ENCODE measurements at places on chromosomes 13 and 19.

DNA sequence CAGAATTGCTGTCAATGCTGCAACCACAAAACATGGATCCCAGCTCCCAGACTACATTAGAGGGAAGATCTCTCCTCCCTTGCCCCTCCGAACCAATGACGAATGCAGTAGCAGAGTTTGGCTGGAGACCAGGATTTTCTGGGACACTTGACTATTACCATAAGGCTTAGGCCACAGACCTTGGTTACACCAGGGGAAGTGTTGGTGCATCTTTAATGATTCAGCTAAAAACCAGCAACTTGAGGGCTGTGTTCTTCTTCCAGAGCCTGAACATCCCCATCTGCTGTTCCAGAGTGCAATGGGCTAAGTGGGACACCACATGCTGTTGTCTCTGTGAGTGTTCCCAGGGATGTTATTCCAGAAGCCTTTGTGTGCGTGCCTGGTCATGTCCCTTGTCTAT lies 528.2 kb downstream of the LMO7 start:
- DNase-seq, result no peak

DNA sequence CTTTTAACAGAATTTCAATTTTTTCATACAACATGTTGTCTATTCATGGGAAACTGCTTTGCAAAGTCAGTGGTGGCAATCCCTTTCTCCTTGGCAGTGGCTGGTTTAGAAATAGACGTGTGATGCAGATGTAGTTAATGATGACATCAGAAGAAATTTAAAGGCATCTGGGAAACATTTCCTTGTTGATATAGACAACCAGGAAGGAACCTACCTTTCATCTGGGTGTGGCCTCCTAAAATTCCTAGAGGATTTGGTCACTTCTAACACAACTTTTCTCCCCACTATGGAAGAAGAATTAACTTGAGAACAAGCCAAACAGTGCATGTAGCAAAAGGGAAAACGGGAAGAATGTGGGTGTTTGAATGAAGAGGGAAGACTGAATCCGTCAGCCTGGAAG lies 102.8 kb downstream of the EFNB2 start:
- DNase-seq, result no peak

DNA sequence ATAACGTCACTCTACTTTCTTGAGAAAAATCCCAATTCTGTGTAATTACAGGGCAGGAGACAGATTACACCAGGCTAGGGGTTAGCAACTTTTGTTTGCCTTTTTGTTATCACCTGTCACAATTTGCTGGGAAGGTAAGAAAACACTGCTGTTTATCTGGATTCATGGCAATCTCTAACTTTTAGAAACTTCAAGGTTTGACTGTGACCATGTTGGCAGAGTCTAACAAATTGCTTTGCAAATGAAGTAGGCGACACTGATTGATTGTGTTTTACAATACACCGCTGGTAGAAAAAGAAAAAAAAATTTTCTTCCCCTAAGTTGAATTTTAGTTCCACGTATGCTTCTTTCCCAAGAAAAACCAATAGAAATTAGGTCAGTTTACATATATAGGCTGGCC lies 10.4 kb upstream of the PDX1 start:
- DNase-seq, result no peak

- no peak for DNase-seq
Measured at GRCh38 chr13:72728290-72728605, 525 bp downstream of the BORA start.

GRCh38 chr13:91397595-91397994 lies 826 bp upstream of the GPC5 start:
- DNase-seq, result no peak

GRCh38 chr19:48858984-48859710 lies 9.3 kb downstream of the PLEKHA4 start:
- peak; percentile 79 for DNase-seq

- DNase-seq, result no peak
Measured at GRCh38 chr13:21218351-21219035, 42.0 kb downstream of the MRPL57 start.

- DNase-seq, result no peak
Measured at GRCh38 chr13:95516021-95516420, 36.5 kb upstream of the CLDN10 start.

- DNase-seq, result no peak
Measured at GRCh38 chr19:49585023-49585422, 3.9 kb downstream of the PRRG2 start.

GRCh38 chr13:44967704-44968433 lies 21.4 kb downstream of the NUFIP1 start:
- DNase-seq, result no peak

- DNase-seq, result no peak
Measured at GRCh38 chr13:88862095-88862620, 1191.0 kb downstream of the SLITRK5 start.

DNA sequence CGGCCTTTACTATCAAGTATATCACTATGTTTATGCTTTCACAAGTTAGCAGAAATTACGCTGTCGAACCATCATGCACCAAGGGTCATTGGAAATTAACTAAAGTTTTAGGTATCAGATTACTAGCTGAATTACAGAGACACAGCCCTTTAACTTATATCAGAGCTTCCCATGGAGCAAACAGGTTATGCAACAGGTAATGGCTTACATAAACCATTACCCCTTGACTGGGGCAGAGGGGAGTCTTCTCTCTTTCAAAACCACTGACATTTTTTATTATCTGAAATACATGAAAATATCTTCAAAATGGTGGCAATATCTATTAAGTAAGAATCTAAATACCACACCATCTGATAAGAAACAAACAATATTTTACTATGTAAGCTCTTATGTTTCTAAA lies 1692.9 kb upstream of the SLC10A2 start:
- no peak for DNase-seq

DNA sequence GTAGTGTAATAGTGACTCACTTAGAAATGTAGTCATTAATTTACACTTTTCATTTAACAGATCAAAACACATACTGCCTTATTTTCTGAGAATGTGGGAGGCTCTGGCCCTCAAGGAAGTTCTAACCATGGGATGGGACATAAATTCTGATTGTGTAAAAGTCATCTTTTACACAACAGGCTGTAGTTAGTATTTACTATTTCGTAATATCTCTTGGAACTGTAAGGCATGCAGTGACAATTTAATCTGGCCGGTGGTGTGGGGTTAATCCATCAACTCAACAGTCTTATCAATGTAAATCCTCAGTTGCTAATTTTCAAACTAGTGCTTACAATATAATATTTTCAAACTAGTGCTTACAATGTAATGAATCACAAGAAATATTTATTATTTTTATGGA lies 1599.2 kb downstream of the EFNB2 start:
- DNase-seq, result no peak

DNA sequence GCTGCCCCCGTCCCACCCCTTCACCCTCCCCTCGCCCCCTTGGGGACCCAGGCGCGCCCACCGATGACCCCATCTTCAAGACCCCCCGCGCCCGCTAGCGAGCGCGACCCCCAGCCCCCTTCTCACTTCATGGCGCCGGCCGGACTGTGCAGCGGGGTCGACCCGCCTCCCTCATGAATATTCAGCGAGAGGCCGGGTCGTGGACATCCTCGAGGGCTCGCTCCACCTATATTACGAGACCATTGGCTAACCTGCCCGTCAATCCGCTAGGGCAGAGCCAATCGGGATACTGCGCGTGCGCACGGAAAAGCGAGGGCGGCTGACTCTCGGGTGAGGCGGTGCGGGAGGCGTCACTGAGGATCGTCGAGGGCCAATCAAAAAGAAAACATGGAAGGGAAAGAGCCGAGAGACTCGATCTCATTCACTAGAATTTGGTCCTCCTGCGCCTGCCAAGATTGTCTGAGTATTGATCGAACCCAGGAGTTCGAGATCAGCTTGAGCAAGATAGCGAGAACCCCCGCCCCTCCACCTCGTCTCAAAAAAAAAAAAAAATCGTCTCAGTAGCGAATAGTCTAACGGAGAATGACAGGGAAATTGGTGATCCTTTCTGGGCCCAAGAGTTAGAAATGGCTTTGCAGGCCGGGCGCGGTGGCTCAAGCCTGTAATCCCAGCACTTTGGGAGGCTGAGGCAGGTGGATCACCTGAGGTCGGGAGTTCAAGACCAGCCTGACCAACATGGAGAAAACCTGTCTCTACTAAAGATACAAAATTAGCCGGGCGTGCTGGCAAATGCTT lies at the start of gene ERCC2:
Gene ERCC2, minus strand, starts transcription at position 164 of the 795 bp plus-strand sequence. Its CDS starts 33 bp downstream, at position 131.
- DNase-seq, result peak; percentile 100

- DNase-seq, result no peak
Measured at GRCh38 chr19:32652894-32653598, 21.9 kb downstream of the ANKRD27 start.

DNA sequence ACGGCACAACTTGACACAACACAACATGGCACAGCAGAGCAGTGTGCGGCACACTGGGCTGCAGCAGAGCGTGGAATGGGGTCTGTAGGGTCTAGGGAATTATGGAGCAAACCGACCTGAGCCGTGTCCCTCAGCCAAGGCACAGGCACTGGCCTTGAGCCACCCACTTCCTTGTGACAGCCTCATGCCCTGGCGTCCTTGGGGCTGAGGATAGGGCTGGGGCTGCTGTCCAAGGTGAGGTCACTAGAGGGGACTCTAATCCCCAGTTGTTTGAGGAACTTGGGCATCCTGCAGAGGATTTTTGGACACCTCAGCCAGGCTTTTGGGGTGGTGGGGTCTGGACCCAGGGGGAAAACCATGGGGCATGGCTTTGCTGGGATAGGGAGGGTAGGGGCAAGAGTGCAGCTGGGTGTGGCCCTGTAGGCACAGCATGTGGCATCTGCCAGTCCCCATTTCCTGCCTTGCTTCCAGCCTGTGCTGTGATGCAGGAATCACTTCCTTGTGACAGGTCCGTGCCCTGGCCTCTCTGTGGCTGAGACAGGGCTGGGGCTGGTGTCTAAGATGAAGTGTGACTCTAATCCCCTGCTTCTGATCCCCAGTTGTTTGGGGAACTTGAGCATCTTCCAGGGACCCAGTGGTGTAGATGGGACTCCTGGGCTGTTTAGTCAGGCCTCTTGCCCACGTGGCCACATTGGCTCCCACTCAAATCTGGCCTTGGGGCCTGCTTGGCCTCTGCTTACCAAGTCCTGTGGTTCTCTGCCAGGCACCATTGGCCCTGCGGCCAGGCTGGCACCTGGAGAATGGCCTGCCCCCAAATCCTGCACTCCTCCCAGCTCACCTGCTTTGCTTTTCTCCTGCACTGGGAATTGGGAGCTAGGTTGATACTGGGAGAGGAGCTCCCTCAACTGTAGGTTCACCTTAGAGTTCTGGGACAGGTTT lies 78.5 kb downstream of the SCGB2B2 start:
- DNase-seq, result no peak

DNA sequence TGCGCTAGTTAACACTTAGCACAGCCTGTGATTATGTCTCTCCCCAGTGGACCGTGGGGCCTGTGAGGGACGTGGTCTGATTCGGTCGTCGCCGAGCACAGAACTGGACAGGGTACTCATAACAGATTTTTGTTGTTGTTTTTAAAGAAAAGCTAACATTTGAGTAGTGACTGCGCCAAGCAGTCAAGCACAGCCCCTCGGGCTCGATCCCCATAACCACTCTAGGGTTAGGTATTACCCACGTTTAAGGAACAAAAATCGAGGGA lies 805 bp upstream of the PTOV1 start:
- DNase-seq, result no peak

GRCh38 chr13:103097366-103097928 lies 31.2 kb upstream of the SLC10A2 start:
- DNase-seq, result no peak

- no peak for DNase-seq
Measured at GRCh38 chr13:28499609-28500008, 4.7 kb upstream of the FLT1 start.

DNA sequence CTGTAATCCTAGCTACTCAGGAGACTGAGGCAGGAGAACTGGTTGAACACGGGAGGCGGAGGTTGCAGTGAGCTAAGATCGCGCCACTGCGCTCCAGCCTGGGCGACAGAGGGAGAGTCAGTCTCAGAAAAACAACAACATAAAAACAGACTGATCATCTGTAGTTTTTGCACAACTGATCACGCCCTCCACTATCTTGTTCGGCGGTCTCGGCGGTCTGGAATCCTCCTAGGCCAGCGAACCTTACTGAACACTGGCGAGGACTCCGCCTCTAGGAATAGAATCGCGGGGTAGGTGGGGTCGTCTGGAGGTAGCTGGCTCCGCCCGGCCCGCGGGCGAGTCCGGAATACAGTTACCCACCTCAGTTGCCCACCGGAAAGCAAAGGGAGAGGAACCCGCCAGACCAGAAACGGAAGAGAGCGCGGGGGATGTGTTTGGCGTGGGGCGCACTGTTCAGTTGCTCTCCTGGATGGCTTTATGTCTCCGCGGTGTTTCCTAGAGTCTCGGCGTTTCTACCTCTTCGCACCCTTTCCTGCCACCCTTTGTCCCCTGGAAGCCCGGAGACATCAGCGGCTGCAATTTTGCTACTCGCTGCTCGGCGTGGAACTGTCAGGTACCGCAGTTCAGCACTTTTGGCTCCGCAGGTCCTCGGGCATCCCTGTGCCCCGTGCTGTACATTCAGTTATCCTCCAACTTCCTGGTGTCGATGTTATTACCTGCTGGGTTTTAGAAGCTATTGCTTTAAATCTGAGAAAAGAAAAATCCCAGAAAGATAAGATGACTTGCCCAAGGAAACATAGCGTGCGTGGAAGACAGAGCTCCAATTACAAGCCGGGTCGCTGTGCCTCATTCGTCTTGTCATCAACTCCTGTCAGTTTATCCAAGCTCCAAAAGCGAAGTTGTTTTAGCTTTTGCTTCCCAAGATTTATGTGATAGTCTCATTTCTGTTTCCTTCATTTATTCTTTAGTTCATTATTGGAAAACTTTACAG lies 24.9 kb upstream of the HNRNPA1L2 start:
- DNase-seq, result peak; percentile 85
